Skeletal muscle tissue (tissue), 5 donors: ENCODE measurements at places on chromosomes 1 and 21. TPM values are rescaled to one million over a fixed set of nuclear protein-coding genes. Genes with fewer than 3 reads are reported as not detected.

PTGFR gene
- total RNA-seq, result 17.2 TPM

LPAR3 gene
- total RNA-seq, result under 0.01 TPM

PLEKHN1 gene
- not detected for total RNA-seq

C1orf116 gene
- not detected for total RNA-seq

TM2D1 gene
- 56.9 TPM for total RNA-seq

AQP10 gene
- total RNA-seq, result not detected
